ENCODE measurements at places on chromosomes 3 and 15.

DNA sequence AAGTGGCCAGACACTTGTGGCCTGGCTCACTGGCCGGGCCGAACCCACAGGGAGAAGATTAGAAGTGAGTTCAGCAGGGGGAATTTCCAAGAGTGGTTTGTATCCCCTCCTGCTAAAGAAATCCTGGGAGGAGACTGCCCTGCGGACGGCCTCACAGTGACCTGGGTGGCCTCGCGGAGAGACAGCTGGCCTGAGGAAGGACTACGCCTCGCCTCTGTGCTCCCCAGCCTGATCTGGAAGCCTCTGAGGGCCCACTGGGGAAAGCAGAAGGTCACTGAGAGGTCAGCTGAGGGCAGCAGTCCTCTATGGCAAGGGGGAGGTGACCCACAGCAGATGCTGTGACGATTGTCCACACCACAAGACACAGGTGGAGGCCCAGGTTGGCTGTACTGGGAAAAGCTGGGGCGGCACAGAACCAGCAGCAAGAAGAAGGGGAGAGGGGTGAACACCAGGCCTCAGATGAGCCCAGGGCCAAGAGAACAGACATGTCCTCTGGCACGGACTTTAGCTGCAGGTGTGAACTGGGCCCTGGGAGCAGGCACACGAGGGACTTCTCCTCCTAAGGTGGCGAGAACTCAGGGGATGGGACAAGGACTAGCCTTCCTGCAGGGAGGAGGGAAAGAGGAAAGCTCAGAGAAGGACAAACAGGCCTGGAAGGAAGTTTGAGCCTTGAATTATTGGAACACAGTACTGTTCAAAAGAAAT is 37.2 kb upstream of the DLG1 start:
- no peak for DNase-seq

DNA sequence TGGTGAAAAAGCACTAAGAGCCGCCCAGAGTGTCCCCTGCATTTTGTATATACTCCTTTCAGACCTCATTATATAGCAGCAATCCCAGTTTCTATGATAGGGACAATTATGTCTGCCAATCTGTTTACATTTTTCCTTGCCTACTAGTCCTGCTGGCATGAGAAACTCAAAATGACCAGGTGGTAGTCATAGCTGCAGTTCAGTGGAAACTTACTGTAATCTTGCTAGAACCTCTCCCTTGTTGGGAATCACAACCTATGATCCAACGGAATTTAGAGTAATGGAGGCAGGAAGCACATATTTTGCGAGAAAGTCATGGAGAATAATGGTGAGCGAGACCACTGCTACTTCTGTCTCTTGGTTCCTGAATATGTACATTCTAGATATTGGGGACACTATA is 28.6 kb upstream of the MINAR1 start:
- no peak for DNase-seq

- DNase-seq: no peak
Measured at GRCh38 chr3:48656061-48656840, 6.4 kb downstream of the CELSR3 start.

GRCh38 chr3:155934230-155934629 is 63.8 kb downstream of the GMPS start:
- no peak for DNase-seq

GRCh38 chr3:130979117-130979516 is 47.5 kb downstream of the ASTE1 start:
- no peak for DNase-seq

DNA sequence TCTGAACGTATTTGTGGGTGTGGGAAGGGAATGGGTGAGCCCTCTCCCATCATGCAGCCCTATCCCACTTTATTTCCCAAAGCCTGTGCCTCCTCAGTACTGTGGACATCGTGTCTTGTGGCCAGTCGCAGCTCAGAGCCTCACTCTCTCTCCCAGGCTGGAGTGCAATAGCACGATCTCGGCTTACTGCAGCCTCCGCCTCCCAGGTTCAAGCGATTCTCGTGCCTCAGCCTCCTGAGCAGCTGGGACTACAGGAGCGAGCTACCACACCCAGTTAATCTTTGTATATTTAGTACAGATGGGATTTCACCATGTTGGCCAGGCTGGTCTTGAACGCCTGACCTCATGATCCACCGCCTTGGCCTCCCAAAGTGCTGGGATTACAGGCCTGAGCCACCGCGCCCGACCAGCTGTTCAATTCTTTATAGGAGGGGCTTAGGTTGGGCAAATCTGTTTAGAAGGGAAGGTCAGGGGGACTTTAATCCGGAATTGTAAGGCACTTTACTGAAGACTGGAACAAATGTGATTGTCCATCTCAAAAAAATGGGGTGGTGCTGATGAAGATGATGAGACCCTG is 42.7 kb upstream of the BDH1 start:
- no peak for DNase-seq

All from NCI-H1436 (cell line).